Activated gamma-delta T cell treated with anti-CD3 and anti-CD28 coated beads, Interleukin-2, amount 50 U/mL, for 16 hours (primary cell): ENCODE measurements at places on chromosomes 7 and 10.

DNA sequence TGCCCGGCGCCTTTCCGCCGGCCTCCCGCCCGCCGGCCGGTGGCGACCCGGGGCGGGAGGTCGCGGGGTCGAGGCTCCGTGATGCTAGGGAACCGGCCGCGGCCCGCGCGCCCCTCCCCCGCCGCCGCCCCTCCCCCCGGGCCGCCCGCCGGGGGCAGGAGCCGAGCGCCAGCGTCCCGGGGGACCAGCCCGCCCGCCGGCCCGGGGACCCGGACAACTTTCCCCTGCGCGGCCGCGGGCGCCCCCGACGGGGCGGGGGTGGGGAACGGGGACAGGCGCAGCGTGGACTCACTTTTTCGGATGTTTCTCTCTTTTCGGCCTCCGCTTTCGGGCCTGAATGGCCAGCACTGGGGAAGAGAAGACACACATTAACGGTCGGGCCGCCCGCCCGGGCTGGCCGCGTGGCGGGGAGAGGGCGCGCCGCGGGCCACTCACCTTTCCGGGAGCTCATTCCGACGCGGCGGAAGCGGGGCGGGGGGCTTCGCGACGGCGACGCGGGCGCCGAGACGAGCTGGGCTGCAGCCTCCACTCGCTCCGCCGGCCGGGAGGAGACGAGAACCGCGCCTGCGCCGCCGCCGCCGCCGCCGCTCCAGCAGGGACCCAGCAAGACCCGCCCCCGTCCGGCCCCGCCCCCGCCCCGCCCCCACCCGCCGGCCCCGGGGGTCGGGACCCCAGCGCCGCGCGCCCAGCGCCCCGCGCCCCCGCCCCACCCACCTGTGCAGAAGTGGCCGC is at the start of gene SRPK2:
Gene SRPK2 (minus strand): TSS at position 566 of the 732 bp plus-strand sequence.
- peak; percentile 61 for DNase-seq

- peak; percentile 39 for DNase-seq
Observed at GRCh38 chr7:150716368-150716767, at the start of gene GIMAP1. Gene GIMAP1, plus strand, starts transcription at chr7:150716613. Its CDS starts 2,435 bp downstream, at chr7:150719048.

DNA sequence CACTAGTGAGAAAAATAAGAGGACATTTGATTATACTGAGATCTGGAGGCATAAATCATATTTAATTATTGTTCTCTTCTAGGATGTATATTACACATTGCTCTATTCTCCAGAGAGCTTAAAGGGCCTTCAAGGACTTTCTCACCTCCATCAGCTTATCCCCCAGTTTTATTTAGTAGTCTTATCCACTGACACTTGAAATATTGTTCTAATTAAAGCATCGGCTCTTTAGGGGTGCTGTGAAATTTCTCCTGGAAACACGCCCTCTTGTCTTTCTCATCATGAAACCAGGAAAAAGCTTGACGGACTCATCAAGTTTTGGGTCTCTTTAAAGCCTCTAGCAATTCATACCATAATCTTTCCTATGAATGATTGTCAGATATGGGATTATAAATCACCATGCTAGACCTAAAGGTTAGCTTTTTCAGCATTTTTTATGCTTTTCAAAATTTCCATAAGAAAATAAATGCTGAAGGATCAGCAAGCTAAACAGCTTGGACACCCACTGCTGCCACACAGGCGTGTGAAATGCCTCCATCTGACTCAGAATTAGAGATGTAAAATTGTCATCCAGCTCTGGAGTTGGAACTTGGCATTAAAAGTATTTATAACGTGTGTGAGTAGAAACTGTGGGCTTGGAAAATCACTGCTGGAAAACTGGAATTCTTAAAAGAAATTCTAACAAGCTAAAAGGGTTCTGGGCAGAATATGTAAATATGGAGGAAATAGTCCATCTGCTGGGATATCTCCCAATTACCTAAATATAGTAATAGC is 216.3 kb downstream of the CHRM2 start:
- DNase-seq, result no peak

DNA sequence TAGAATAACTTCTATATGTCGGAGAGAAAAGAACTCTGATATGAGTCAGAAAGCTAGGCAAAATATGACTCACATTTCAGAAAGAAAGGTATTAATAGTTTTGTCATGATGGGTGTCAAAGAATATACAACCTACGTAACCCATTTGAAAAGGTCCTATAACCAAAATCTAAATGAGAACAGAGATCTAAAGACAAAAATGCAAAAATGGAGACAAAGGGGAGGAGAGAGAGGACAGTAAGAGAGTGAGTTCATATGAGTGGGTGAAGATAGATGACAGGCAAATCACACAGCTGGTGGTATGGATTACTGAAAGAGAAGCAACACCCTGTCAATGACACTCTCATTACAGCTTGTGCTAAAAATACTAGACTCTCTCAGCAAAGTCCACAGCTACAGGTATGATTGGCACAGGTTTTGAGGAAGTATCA is 25.6 kb downstream of the ANKMY2 start:
- no peak for DNase-seq

DNA sequence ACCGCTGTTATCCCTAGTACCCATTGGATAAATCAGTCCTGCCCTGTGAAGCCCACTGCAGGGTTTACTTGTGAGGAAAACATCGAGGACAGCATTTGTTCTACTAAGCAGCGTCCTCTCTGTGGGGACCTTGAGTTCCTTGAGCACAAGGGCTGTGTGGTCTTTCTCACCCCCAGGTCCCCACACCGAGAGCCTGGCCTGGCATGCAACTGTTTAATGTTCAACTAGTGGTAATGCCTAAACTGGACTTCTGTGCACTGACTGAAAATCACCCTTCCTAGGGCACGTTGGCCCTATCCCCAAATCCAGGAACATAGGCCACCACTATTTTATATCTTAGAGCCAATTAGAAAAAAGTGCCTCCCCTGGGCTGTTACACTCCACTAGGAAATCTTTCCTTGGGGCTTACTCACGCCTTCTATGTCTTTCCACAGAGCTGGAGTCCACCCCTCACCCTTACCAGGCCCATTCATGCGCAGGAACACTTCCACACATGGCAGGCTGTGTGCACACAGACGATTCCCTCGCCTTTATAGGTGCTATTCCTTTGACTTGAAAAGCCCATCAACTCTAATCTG is 1.7 kb upstream of the TMEM213 start:
- no peak for DNase-seq

GRCh38 chr7:101240226-101241014 is 2.8 kb upstream of the CLDN15 start:
- no peak for DNase-seq

DNA sequence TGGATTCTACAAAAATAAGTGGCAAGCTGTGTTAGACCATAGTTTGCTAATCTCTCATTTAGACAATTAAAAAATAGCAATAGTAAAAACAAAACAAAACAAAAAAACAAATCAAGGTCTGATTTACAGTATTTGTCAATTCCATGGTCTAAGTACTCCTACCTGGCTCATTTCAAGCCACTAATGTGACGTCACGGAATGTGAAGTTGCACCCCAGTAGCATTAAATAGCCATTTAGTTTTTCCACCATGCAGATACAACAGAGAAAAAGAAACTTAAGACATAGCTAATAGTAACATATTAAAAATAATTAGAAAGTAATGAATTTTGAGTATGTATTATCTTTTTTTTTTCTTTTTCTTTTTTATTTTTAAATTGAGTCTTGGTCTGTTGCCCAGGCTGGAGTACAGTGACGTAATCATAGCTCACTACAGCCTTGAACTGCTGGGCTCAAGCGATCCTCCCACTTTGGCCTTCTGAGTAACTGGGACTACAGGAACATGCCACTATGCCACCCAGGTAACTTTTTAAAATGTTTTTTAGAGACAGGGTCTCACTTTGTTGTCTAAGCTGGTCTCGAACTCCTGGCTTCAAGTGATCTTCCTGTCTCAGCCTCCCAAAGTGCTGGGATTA is 101.2 kb downstream of the MKX start:
- DNase-seq, result no peak

DNA sequence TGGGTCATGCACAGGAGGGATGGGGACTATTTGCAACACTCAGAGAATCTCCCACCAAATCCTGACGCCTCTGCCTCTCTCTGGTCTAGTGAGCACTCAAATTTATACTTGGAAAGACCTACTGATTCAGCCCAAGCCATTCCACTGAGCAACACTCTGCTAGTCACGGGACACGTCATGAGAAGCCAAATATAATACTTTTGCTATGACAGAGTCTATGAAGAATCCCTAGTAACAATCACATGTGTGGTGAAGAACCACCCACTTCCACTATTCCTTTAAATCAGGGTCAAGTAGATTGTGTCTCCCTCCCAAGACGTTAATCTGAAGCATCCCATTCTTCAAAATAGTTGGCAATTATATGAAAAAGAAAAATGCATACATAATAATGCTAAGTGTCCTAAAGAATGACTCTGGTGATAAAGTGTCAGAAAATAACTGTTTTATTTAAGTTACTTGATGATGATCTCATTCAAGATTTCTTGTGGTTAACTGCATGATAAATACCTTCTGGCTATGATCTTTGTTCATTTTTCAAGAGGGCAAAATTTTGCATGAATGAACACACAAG is 28.5 kb downstream of the CHCHD3 start:
- no peak for DNase-seq

DNA sequence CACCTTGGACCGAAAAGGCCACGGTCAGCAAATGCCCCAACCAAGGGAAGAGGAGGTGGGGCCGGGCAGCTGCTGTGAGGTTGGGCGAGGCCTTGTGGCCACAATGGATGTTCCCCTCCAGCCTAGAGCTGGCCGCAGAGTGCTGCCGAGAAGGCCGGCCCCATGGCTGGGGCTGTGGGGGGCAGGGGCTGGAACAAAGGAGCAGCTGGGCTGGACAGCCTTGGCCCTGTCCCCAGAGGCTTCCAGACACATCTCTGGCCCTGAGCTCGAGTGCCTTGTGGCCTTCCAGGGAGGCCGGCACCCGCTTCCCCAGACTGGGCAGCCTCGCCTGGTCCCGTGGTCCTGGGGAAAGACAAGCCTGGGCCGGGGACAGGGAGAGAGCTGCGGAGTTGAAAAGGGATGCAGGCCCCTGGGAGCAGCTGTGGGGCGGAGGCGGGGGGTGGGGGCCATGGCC is 88.0 kb downstream of the PDGFA start:
- DNase-seq, result no peak

GRCh38 chr10:22368981-22369380 is 23.7 kb downstream of the SPAG6 start:
- DNase-seq, result no peak

GRCh38 chr10:33256458-33256857 is 78.0 kb downstream of the NRP1 start:
- no peak for DNase-seq

DNA sequence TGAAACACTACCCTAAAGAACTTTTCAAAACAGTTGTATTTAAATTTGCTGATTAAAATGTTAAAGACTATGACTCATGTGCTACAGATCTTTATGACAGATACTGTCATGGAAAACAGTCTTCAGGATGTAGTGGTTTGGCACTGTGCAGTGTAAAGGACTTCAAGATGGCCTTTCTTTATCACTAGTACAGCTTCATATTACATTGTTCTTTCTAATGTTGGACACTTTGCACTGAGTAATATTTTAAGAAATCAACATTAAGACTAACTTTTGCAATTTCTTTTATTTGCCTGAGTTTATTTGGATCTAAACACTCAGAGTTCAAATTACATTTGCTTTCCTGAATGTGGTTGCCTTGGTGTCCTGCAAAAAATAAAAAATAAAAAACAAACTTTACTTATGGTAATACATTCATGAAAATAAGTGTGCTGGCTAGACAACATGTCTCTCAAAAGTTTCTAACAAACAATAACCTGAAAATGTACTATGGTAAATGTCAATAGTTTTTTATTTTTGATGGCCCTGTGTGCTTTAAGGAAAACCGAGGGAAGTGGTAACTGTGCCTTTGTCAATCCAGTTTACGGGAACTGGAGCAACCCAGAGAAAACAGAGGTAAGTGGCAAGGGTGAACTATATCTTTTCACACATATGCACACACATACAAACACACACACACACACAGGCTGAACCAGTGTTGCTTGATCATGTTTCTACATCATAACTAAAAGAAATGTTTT is 85.9 kb upstream of the PLXDC2 start:
- DNase-seq, result no peak

DNA sequence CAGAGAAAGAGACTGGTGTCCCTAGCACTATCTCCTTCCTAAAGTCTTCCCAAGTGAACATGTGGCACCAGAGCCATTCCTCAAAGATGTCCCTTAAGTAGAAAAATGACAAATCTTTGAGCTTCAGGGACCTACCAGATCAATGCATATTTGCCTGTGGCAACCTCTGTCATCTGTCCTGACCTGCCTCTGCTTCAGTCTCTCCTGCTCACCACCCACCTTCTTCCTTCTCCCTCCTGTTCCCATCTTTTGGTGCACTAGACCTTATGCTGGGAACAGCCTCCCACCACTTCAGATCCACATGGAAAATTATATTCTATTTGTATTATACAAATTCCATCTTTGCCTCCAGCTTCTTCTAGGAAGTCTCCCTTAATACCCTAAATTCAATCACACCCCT is 386.4 kb downstream of the PLXNA4 start:
- DNase-seq, result no peak

- no peak for DNase-seq
Observed at GRCh38 chr7:30159698-30160143, 24.9 kb downstream of the MTURN start.

- no peak for DNase-seq
Observed at GRCh38 chr7:47591655-47592572, 10.0 kb upstream of the TNS3 start.

GRCh38 chr10:11189582-11190376 is 172.1 kb downstream of the CELF2 start:
- no peak for DNase-seq

DNA sequence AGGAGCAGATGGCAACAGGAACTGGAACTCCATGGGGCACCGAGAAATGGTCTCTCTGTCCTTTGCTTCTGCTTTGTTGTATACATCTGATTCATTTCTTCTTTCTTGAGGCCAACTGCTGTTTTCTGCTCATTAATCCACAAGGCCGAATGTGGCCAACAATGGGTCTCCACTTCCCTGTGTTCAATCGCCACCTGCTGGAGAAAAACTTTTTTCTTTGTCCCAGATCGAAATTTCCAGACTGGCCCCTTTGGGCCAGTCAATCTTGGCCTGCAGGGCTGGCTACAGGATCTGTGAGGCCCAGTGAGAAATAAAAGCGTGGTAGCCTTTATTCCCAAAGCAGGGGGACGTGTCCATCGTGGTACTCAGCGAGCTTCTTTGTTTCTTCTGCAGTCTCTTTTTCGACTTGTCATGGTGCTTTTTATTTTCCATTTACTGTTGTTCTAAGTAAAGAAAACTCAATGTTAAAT is 58.8 kb downstream of the PARP12 start:
- DNase-seq, result no peak

GRCh38 chr10:3477683-3478082 is 305.1 kb upstream of the PITRM1 start:
- DNase-seq, result no peak

- DNase-seq, result no peak
Observed at GRCh38 chr7:85730012-85730411, 543.2 kb upstream of the SEMA3D start.
